ENCODE measurements at places on chromosomes 1 and 21.

DNA sequence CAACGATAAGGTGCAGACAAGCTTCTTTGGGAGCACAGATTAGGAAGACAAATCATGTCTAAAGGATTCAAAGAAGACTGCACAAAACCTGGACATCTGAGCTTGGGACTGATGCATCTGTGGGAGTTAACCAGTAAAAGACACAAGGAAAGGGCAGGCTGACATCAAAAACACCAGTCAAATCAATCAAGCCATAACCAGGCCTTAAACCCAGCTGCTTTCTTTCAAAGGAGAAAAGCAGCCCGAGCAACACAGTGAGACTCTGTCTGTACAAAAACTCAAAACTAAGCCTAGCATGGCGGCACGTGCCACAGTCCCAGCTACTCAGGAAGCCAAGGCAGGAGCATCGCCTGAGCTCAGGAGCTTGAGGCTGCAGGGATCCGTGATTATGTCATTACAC, 411.6 kb downstream of the SMYD3 start:
- no peak for DNase-seq

DNA sequence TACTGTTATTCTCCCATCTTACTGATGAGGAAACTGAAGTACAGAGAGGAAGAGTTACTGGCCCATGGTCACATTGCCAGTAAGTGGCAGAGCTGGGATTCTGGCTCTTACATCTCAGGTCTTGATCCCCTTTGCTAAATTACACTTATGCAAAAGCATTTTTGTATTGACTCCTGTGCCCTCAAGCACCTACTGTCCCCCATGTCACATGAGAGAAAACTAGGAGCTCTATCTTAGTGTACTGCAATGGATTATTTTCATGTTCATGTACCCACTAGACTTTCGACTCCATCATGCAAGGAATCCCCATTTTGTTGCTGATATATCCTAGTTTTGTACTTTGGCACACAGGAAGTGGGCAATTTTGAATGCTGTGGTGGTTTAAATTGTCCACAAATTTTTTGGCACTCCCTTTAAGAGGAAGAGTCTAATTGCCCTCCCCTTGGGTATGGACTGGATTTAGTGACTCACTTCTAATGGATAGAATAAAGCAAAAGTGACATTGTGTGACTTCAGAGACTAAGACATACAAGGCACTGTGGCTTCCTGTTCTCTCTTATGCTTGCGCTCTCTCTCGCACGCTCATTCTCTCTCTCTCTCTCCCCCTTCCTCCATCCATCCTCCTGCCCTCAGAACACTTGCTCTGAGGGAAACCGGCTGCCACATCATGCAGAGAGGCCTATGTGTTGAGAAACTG, 43.5 kb upstream of the JAK1 start:
- no peak for DNase-seq

- no peak for DNase-seq
Measured at GRCh38 chr1:155205969-155206593, 1.6 kb downstream of the THBS3 start.

DNA sequence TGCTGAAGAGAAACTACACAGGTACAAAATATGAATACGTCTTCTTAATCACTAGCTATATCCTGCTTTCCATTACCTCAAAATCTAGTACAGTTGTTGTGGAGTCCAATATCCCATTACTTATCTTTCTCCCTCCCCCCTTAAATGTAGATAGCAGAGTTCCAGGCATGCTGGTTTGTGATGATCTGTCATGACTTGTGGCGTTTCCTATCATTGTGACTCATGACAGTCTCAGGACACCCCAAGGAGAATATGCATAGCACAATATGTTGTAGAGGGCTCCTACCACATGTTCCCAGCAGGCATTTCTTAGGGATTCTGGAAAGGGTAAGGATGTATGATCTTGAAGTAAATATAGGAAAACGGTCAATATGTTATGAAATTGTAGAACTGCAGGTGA, 206.9 kb downstream of the USH2A start:
- DNase-seq = no peak

- DNase-seq = no peak
Measured at GRCh38 chr1:119829625-119830024, 18.4 kb upstream of the REG4 start.
